ENCODE measurements at places on chromosomes 7 and 10. TPM values are rescaled to one million over a fixed set of nuclear protein-coding genes. Genes with fewer than 3 reads are reported as not detected.
A peak's percentile ranks its signal among the peaks of the same experiment; 100 is the strongest.

DNA sequence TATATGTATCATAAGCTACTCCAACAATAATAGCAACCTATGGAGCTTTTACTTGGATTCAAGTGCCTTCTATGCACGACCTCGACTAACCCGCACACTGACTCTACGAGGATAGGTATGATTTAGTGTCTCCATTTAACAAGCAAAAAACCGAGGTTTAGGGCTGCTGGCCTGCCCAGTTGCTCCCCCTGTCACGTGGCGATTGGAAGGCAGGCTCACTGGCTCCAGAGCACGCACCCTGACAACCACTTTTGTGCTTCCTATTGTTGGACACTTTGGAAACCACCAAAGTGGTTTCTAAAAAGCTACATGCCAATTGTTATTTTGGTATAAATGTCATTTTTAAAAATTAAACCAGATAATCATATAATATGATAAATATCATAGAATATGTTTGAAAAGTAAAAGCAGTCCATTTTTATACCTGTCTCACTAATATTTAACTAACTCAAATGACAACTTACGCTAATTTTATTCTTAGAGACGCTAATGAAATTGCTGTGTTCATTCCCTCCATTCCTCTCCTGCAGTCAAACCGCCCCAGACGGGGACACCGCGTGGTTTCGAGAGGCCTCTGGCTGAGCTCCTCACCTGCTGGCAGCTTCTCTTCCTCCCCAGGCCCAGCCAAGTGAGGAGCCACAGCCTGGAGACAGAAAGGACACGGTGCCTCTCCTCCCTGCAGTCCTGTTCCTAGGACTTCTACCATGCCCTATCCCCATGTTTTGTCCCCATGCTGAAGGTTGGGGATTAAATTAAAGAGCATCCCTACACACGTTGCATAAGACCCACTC is 22.2 kb upstream of the RHEB start:
- H3K27me3 ChIP-seq, result peaks cover 26% of the 10 kb centered on the region
- H3K4me3 ChIP-seq, result no peak overlapping the region
- H3K36me3 ChIP-seq, result no peaks in the 10 kb centered on the region
- H3K27ac ChIP-seq, result no peak overlapping the region
- DNase-seq, result no peak

DNA sequence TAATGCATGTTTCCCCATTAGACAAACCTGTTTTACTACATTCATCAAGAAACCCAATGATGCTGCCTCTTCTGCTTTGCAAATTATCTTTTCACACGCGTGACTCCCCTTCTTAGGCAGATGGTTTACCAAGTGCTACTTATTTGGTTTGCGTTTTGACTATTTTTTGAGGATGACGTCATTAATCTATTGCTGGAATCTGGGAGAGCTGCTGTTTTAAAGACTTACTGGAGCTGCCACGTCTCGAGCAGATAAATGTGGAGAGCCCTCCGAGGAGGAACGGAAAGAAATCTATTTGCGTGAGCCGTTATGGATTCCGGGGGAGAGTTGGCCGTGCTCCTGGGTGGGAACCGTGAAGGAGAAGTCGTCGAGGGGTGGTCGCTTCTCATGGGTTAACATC is 19.7 kb downstream of the INSYN2A start:
- H3K36me3 ChIP-seq, result no peaks in the 10 kb centered on the region
- H3K4me3 ChIP-seq, result no peak overlapping the region
- no peak for DNase-seq
- H3K27me3 ChIP-seq, result peaks cover 6% of the 10 kb centered on the region
- H3K27ac ChIP-seq, result no peak overlapping the region

- no peak overlapping the region for H3K27ac ChIP-seq
- H3K4me3 ChIP-seq, result no peak overlapping the region
- no peak for DNase-seq
- no peaks in the 10 kb centered on the region for H3K27me3 ChIP-seq
- H3K4me1 ChIP-seq, result no peaks in the 10 kb centered on the region
These were observed 65.3 kb downstream of the ZFAND4 start for GRCh38 chr10:45607276-45607675.

DNA sequence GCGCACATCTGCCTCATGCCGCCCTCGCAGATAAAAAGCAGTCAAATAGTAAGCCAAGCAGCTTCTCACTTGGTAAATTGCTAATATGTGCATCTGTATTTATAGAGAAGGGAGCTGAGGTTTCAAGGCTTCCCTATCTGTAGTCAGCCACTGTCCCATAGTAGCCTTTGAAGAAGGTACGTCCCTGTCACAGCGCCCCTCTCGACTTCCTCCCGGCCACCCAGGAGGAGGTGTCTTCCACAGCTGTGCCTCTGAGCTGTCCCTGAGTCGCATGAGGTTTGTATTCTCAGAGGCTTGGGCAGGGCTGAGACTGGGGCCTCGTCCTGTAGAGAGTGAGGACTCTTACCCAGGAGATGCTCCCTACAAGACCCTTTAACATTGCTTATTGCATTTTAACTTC is 49.0 kb downstream of the SPOCK2 start:
- H3K4me3 ChIP-seq, result no peak overlapping the region
- no peaks in the 10 kb centered on the region for H3K4me1 ChIP-seq
- no peak for DNase-seq
- no peaks in the 10 kb centered on the region for H3K27me3 ChIP-seq

GRCh38 chr7:44799939-44800338 is 3.5 kb downstream of the PPIA start:
- no peak for DNase-seq
- H3K4me3 ChIP-seq, result peak overlapping the region; percentile 48
- no peaks in the 10 kb centered on the region for H3K27me3 ChIP-seq

- H3K27ac ChIP-seq, result no peak overlapping the region
- no peaks in the 10 kb centered on the region for H3K4me1 ChIP-seq
- no peak overlapping the region for H3K4me3 ChIP-seq
- no peak for DNase-seq
- H3K27me3 ChIP-seq, result peaks cover 29% of the 10 kb centered on the region
These were observed 58.0 kb downstream of the RAMP3 start for GRCh38 chr7:45215601-45216062.

DNA sequence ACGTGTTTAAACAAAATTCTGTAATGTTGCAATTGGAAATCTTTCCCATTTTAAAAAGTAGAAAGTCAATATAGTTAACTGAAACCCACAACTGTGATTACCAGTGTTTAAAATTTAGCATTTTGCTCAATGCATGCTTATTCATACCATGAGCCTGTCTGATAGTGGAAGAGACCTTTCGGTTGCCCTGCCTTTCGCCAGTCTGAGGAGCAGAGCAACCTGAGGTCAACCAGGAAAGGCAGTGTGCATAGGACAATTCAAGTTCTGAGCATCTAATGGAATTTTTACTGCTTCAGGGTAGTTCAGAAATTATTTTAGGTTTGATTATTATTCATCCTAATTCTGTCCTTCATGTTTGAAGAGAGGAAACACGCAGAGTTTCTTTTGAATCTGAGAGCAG is 100.8 kb downstream of the CUBN start:
- H3K27me3 ChIP-seq, result no peaks in the 10 kb centered on the region
- peak overlapping the region; percentile 83 for H3K4me3 ChIP-seq
- peaks cover 2% of the 10 kb centered on the region for H3K36me3 ChIP-seq
- DNase-seq, result no peak

GRCh38 chr10:124727361-124727960 is 16.7 kb downstream of the FAM53B start:
- H3K36me3 ChIP-seq, result no peaks in the 10 kb centered on the region
- no peak overlapping the region for H3K4me3 ChIP-seq
- no peak for DNase-seq

DNA sequence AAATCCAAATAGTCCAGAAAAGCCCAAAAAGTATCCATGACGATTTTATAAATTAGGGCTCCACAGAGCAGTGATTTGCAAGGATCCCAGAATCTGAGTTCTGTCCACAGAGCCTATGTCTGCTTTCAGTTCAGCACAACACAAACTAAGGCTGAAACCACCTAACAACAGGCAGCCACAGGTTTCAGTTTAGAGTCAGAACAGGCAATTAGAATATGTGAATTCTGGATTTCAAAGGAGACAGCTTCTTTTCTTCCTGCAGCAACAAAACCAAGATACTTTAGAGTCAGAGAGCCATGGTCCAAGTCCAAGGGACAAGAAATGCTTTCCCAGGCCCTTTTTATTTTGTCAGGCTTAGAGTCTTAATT is 23.6 kb downstream of the IFIT3 start:
- peaks cover 16% of the 10 kb centered on the region for H3K4me1 ChIP-seq
- no peak for DNase-seq
- no peak overlapping the region for H3K4me3 ChIP-seq
- H3K27me3 ChIP-seq, result peaks cover 33% of the 10 kb centered on the region
- H3K36me3 ChIP-seq, result peaks cover 5% of the 10 kb centered on the region
- H3K27ac ChIP-seq, result no peak overlapping the region

GRCh38 chr7:3034591-3035150 is 9.0 kb downstream of the CARD11 start:
- H3K27ac ChIP-seq, result peak overlapping the region; percentile 21
- H3K4me1 ChIP-seq, result peaks cover 60% of the 10 kb centered on the region
- H3K36me3 ChIP-seq, result no peaks in the 10 kb centered on the region
- DNase-seq, result peak; percentile 34

DNA sequence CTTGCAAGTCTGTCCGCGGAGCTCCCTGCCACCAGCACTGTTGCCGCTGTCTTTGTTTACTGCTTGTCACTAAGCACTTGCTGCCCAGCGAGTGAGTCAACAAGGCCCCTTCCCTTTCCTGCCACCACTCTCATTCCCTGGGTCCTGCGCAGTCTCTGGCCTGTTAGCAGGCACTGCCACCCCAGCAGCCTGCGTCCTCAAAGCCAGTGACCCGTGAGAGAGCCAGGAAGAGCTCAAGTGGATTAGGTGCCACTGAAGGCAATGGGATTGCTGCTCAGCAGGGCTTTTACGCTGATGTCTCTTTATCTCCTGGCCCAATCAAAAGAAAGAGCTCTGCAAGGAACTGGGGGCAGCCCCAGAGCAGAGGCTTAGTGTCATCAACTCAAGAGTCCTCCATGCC is at the start of gene FRMPD2:
Gene FRMPD2, minus strand, starts transcription at position 61 of the 400 bp plus-strand sequence. CDS start 129 bp downstream, outside the sequence.
- H3K36me3 ChIP-seq, result no peaks in the 10 kb centered on the region
- no peaks in the 10 kb centered on the region for H3K4me1 ChIP-seq
- H3K27ac ChIP-seq, result no peak within 1 kb of the TSS
- DNase-seq, result no peak

GRCh38 chr7:139718141-139718540 is 59.7 kb downstream of the HIPK2 start:
- H3K27ac ChIP-seq, result no peak overlapping the region
- no peak overlapping the region for H3K4me3 ChIP-seq
- H3K27me3 ChIP-seq, result no peaks in the 10 kb centered on the region
- peaks cover 13% of the 10 kb centered on the region for H3K36me3 ChIP-seq

DNA sequence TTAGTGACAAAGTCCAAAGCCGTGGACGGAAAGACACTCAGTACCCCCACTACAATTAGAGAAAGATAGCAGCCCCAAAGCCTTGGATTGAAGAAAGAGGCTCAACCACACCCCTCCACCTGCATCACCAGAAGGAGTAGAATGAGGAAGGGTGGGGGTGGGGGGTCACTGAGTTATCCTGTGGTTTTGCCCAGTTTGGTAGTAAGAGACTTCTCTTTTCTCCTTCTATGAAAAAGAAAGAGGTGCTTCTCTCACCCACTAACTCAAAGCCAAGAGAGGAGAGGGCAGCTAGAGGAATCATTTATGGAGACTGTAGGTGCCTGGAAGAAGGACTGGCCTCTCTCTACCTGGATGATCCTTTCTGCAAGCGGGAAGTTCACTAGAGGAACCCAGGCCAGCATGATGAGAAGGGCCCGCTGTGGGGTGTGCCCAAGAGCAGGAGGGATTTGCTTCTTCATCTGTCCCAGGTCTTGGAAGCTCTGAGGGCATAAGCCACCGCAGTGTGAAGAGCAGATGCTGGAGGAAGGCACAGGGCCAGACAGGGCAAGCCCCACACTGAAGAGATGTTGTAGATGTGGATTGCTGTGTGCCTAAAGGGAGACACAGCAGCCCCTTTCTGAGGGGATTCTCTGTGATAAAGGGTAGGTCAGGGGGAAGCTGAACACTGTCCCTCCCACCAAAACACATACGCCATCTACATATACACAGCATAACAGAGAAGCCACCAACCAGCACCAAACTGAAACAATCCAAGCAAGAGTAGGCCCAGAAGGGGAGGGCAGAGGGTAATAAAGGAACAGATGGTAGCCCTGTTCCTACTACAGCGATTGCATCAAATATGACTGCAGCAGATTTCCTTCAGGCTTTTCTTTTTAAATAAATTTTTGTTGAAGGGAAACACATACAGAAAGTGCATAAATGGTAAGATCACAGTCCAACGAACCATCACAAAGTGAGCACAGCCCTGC is 25.8 kb upstream of the LANCL2 start:
- no peaks in the 10 kb centered on the region for H3K4me1 ChIP-seq
- no peak overlapping the region for H3K4me3 ChIP-seq
- no peak overlapping the region for H3K27ac ChIP-seq
- H3K36me3 ChIP-seq, result no peaks in the 10 kb centered on the region
- no peak for DNase-seq

DNA sequence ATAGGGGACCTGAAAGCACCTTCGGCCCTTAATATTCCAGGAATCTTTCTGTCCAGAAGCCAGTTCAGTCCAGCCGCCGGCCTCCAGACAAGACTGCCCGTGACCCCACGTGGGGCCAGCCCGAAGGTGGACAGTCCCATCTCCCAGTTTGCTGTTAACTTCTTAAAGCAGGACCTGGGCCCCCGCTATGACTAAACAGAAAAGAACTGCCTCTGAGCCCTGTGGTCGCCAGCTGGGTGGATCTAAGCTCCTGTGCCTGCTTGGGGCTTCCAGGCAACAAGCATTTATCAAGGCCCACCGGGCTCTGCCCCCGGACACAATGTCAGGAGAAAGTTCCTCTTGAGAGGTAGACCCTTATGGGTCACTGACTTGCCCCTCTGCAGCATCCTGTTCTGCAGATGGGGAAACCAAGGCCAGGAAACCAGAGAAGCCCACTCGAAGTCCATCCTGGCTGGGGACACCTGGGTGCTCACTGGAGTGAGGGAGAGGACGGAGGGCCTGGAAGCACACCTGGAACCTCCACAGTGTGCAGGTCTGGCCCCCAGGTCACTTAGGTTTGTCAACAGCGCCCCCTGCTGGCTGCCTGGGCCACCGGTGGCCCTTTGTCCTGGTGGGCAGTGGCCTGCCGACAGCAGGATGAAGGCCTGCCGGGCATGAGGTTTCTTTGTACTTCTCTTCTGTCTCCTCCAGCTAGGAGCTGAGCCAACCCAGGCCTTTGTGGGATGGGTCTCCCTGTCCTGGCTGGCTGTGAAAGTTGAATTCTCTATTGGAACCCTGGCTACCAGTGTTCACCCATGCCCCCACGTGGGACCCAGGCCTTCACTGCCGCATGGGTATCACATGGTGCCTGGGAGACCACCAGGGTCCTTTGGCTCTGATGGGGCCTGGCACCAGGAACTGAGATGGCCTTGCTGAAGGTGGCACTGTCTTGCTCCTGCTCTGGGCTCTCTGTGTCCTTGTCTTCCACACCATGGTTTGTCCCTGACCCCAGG is 128.0 kb downstream of the ZMIZ1 start:
- peaks cover 8% of the 10 kb centered on the region for H3K4me1 ChIP-seq
- no peaks in the 10 kb centered on the region for H3K27me3 ChIP-seq

- no peak for DNase-seq
- H3K4me1 ChIP-seq, result peaks cover 19% of the 10 kb centered on the region
- H3K36me3 ChIP-seq, result peaks cover 17% of the 10 kb centered on the region
- H3K27me3 ChIP-seq, result no peaks in the 10 kb centered on the region
- no peak overlapping the region for H3K4me3 ChIP-seq
These were observed 21.9 kb upstream of the ZNF212 start for GRCh38 chr7:149217570-149217969.

- no peak overlapping the region for H3K4me3 ChIP-seq
- no peak for DNase-seq
- H3K27ac ChIP-seq, result no peak overlapping the region
- H3K27me3 ChIP-seq, result no peaks in the 10 kb centered on the region
These were observed 43.8 kb downstream of the DPCD start for GRCh38 chr10:101631821-101632475.

TOMM7 gene
- 203 TPM for total RNA-seq

HSPA12A gene
- 0.08 TPM for total RNA-seq

TEX36 gene
- not detected for total RNA-seq

MBL2 gene
- total RNA-seq, result not detected

IFIT2 gene
- total RNA-seq, result 1.7 TPM

PHYHIPL gene
- not detected for total RNA-seq
